ENCODE measurements at places on chromosomes 3 and 15.

- DNase-seq: no peak
Measured at GRCh38 chr3:16897254-16897926, 12.6 kb downstream of the PLCL2 start.

DNA sequence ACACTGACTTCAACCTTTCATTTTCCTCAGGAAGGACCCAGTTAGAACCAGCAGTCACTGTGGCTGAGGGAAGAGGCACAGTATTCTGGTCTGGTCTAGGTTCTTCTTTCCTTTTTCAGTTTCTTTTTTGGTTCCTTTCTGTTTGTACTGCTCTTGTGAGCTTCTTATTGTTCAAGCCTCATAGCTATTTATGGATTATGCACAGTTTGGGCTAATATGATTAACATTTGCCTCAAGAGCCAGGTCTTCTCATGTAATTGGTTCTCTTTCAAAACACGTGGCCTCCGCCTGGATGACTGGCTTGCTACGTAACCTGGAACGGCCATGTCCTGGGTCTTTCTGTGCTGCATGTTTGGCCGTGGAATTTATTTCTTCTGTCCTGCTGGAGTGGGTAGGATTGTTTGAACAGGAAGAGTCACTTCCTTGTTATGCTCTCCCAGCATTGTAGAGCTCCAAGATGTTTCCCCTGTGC is 43.3 kb downstream of the RBMS3 start:
- DNase-seq: peak; percentile 14

DNA sequence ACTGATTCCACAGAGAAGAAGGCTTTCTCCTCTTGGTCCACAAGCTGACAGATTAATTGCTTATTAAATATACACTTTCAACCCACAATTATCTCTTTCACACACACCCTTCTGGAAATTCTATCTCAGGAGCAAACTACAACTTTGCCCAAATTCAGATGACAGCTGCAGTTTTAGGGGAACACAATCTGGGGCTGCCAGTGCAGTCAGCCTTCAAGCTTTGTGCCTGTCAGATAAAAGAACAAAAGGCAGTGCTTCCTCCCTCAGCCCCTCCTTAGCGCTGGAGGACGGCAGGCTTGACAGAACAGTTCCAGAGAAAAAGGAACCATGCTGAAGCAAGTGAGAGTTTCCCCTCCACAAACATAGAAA is 99.6 kb downstream of the TMCC1 start:
- DNase-seq: no peak

- DNase-seq: no peak
Measured at GRCh38 chr3:102526865-102527264, 92.0 kb downstream of the ZPLD1 start.

- no peak for DNase-seq
Measured at GRCh38 chr15:41921639-41922038, 27.8 kb upstream of the SPTBN5 start.

DNA sequence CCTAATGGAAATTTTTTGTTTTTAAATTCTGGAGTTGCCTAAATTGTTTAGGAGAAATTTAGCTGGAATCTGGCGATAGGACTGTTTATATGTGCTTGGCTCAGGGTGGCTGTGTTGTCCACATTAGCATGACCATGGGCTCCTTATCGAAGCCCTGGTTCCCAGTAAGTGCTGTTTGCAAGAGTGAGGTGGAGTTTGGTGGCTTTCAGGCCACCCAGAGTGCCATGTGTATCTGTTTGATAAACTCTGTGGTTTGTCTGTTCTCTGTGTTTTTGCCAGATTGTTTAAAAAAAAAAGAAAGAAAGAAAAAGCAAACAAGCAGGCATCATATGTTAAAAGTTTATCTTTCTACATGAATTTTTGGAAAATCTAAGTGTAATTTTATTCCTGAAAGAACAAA is 51.5 kb downstream of the PLCL2 start:
- no peak for DNase-seq

DNA sequence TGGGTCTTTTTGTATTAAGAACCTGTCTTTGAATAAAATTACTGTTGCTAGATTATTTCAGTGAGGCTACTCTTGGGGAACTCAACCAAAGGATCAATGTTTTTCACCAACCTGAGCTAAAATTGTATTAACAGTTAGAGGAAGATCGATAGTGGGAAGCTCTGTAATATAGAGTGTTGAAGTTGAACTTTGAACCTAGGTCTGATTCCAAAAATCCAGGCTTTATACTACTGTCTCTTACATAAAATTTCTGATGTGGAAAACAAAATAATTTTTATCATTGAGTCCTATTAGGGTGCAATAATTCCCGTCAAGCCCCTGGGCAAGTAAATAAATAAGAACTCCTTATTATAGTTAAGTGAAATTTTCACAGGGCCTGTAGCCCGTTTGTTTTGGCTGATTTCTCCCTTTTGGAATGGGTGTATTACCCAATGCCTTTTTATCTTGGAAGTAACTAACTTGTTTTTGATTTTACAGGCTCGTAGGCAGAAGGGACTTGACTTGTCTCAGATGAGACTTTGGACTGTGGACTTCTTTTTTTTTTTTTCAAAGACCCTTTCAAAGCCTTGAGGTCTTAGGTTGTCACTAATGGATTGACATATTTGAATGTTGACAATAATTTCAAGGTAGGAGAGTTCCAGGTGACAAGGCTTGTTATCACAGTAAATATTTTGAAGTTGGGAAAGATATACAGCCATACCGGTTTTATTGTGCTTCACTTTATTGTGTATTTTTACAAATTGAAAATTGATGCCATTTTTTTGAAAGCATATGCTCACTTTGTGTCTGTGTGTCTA is 276.1 kb downstream of the NFKBIZ start:
- DNase-seq: no peak

GRCh38 chr3:48756640-48757039 is 39.6 kb upstream of the IP6K2 start:
- no peak for DNase-seq

GRCh38 chr3:125965505-125965904 is 3.5 kb upstream of the ROPN1B start:
- no peak for DNase-seq

DNA sequence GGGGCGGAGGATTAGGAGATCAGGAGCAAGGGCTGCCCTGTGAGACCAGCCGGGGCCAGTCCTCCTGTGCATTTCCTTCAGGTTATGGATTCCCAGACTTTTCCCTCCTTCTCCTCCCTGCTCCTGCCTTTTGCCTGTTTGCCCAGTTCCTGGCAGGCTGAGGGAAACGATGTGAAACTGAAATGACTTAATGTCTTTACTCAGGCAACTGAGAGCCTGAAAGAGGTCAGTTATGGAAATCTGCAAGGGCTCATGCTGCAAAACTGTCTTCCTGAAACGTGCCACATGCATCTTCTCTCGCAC is 57.2 kb downstream of the MESD start:
- no peak for DNase-seq

DNA sequence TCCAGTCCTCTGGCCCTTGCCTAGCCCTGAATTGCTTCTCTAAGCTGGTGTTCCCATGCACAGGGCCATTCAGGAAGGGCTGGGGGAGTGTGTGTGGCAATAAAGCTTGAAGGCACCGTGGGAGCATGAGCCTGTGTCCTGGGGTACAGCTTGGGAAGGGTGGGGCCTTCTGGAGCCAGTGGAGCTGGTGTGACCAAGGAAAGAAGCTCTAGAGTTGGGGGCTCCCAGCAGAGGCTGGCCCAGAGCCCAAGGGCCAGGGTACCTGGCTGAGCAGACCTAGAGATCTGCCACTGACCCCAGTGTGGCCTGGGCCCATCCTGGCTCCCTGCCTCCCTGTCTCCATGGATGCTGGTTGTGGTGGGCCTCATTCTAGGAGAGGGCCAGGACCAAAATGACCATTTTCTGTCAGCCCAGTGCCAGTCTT is 8.1 kb downstream of the ABTB1 start:
- no peak for DNase-seq

DNA sequence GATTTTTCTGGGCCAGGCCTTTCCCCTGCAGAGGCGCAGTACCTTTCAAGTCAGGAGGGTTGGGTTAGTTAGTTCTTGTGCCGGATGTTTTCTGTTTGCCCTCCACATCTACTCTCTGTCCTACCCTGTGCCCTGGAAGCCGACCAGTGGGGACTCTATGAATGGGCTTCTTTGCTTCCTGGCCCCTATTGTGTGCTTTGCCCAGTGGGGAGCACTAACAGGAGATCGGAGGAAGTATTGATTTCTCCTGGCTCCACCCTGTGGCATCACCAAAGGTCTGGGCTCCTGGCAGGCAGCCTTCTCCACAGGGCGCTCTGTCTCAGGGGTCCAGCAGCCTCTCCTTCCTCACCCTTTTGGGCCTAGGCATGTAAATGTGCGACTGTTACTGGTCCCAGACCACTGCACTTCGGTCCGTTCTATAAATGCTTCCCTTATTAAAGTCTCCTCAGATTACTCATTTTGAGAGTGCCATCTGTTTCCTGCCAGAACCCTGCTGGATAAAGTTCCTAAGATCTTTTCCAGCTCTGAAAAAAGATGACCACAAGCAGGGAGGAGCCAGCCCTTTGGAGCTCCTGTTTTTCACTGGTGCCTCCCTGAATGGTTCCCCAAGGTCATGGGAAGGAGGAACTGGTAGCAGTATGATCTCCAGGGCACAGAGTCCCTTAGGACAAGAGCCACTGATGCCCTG is 44.5 kb downstream of the CTDSPL start:
- DNase-seq: no peak

GRCh38 chr3:151476344-151477018 is 15.6 kb upstream of the IGSF10 start:
- no peak for DNase-seq

DNA sequence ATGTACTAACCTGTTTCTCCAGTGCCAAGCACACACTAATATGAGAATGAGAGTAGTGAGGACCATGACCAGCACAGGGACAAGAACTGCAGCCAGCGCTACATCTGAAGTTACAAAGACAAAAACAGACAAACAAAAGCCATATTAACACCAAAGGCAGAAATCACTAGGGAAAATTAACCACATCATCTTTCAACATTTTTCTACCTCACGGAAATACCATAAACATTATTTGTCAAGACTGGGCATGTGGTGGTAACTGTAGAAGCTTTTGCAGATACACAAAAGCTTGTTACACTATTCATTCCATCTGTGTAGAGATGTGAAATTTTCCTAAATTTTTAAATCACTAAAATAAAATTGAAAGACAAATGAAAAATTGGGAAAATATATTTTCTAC is 44.9 kb downstream of the ST3GAL6 start:
- DNase-seq: no peak

- no peak for DNase-seq
Measured at GRCh38 chr3:127423856-127424765, 136.3 kb upstream of the PRR20G start.

DNA sequence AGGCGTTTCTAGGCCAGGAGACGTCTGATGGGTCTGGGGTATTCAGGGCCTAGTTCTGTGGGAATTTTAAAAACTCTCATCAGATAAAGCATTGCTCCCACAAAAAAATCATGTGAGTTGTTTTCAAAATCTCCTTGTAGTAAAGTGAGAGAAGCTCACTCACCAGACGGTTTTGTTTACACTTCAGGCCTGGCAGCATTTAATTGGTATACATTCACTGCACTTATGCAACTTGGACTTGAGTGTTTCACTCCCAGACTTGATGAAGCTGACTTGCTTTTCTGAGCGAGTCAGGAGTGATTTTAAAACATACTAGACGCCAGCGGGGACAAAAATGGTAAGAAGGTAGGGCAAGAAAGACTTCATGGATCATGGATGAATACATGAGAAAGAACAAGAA is 75.2 kb downstream of the SLCO3A1 start:
- DNase-seq: no peak

DNA sequence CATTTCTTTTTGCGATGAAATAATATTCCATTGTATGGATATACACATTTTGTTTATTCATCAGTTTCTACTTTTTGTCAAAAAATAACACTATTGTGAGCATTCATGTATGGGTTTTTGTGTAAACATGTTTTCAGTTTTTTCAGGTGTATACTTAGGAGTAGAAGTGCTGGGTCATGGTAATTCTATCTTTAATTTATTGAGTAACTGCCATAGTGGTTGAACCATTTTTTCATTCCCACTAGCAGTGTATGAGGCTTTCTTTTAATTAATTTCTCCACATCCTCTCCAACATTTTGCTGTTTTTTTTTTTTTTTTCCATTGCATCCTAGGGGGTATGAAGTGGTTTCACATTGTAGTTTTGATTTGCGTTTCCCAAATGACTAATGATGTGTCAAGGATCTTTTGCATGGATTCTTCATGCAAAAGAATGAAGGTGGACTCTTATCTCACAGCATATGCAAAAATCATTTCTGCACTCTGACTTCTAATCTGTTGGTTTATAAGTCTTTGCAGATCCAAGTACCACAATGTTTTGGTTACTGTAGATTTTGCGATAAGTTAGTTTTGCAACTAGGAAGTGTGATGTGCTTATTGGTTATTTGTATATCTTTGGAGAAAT is 12.6 kb downstream of the ATP2C1 start:
- no peak for DNase-seq

GRCh38 chr15:91073077-91073476 is 27.0 kb upstream of the SV2B start:
- DNase-seq: no peak

GRCh38 chr3:120169407-120169806 is 75.2 kb upstream of the GSK3B start:
- no peak for DNase-seq

GRCh38 chr3:87732294-87732693 is 326.5 kb downstream of the CGGBP1 start:
- no peak for DNase-seq

- no peak for DNase-seq
Measured at GRCh38 chr15:74443100-74443909, 9.5 kb upstream of the SEMA7A start.

GRCh38 chr3:195249057-195249770 is 21.7 kb downstream of the XXYLT1 start:
- DNase-seq: no peak

GRCh38 chr15:68383161-68384074 is 48.5 kb downstream of the ITGA11 start:
- DNase-seq: peak; percentile 71

Measured in GM19239 (cell line).